Pulmonary artery endothelial cell (primary cell): ENCODE measurements at places on chromosomes 7 and 10. TPM values are rescaled to one million over a fixed set of nuclear protein-coding genes. Genes with fewer than 3 reads are reported as not detected.
A peak's percentile ranks its signal among the peaks of the same experiment; 100 is the strongest.

Gene ADCY1
- total RNA-seq, result 0.26 and 0.32 TPM in 2 replicates

Gene PPP2R2D
- total RNA-seq, result 37.2 and 41.0 TPM in 2 replicates

Gene ERLIN1
- total RNA-seq, result 61.8 and 84.4 TPM in 2 replicates

Gene BEND7
- 13.9 and 16.5 TPM in 2 replicates for total RNA-seq

Gene MBL2
- total RNA-seq, result not detected in 2 replicates

Gene EBF3
- total RNA-seq, result 0.07 and 0.14 TPM in 2 replicates

Gene HIPK2
- 10.6 and 14.3 TPM in 2 replicates for total RNA-seq

Gene VENTX
- not detected in 2 replicates for total RNA-seq

Gene SORCS1
- total RNA-seq, result not detected in 2 replicates

DNA sequence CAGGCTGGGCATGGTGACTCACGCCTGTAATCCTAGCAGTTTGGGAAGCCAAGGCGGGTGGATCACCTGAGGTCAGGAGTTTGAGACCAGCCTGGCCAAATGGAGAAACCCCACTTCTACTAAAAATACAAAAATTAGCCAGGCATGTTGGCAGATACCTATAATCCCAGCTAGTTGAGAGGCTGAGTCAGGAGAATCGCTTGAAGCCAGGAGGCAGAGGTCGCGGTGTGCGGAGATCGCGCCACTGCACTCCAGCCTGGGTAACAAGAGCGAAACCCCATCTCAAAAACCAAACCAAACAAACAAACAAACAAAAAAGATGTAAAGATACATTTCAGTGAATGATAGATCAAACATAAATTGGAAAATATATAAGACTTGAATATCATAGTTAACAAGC lies 105.9 kb downstream of the PLPP4 start:
- DNase-seq, result no peak

DNA sequence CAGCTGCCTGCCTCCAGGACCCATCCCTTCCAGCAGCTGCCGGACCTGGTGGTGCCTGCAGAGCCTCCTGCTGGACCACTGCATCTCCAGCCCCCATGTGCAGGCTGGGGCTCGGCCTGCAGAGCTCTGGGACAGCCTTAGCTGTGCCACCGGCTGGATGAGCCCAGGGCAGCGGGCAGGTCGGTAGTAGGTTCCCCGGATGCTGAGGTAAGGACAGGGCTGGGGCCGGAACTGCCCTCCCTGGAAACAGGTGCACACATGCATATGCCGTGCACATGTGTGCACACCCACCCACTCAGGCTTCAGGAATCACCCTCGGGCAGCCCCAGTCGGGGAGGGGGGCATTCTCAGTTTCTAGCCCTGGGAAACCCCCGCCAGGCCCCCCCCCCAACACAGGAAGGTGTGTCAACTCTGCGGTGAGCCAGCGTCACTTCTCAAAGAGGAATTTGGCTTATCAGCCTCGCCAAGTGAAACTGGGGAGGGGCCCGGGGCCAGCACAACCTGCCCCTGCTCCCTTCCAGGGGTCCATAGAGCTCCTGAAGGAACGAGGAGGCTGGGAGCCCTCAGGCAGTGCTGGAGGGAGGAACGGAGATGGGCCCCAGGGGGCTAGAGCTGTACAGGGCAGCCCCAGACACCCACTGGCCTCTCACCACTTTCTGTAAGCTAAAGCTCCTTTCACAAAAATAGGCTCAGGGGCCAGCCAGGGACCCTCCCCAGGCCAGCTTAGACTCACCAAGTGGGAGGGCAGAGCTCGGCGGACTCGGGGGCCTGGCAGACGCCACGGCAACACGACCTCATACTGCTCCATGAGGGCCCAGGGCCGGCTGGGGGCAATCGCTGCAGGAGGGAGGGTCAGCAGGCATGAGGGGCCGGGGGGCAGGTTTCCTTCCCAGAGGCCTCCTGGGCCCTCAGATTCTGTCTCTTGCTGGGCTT lies 1.7 kb downstream of the ADAM8 start:
- no peak for DNase-seq

DNA sequence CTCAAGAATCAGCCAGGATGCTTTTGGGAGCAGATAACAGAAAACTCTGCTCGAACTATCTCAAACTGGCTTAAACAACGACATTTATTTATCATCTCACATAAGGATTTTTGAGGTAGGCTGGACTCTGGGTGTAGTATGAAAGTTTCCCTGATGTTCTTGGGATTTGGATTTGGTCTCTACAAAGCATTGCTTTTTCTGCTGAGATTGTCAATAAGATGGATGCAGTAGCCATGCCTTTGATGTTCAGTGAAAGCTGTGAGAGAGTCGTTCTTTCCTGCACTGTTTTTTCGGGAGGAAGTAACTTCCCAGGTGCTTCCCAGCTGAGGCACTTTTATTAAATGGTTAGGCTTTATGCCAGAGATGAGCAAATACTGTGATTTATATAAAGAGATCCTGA lies 181.1 kb downstream of the PRKG1 start:
- no peak for DNase-seq

- DNase-seq, result peak; percentile 98
Measured at GRCh38 chr10:63707254-63707910, 186.2 kb downstream of the REEP3 start.

- no peak for DNase-seq
Measured at GRCh38 chr7:75054744-75055143, 18.9 kb downstream of the RCC1L start.

DNA sequence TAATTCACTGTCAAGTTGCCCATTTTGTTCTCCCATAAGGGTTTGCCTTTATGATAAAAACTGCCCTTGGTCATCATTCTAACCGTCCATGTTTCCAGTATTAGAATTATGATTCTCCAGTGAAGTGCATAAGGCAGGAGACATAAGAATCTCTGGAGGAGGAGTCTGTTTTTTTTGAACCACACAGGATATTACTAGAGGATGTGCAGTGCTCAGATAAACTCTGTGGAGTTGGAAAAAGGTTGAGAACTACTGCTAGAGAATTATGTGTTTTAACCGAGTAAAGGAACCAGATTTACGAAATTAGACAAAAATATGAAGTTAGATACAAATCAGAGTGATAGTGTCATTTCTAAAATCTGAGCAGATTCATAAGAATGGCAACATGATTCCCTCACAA lies 40.5 kb downstream of the MDFIC start:
- DNase-seq, result no peak

DNA sequence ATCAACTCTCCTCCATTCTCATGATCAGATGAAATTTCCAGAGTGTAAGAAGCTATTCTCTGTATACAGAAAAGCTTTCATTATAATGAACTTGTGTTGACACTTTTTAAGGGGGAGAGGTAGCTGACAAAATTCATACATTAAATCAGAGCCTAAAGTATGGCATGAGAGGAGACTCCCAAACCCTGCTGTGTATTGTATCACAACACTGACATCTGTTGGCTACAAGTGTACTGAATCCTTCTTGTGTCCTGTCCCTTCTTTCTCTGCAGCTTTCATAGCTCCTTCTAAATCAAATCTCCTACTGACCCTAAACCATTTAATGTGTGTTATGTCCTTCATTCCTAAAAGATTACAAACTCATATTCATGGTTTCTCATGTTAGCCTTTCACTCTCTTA lies 70.9 kb downstream of the GCC1 start:
- DNase-seq, result no peak

GRCh38 chr10:75018251-75018650 lies 93.2 kb upstream of the SAMD8 start:
- DNase-seq, result no peak

DNA sequence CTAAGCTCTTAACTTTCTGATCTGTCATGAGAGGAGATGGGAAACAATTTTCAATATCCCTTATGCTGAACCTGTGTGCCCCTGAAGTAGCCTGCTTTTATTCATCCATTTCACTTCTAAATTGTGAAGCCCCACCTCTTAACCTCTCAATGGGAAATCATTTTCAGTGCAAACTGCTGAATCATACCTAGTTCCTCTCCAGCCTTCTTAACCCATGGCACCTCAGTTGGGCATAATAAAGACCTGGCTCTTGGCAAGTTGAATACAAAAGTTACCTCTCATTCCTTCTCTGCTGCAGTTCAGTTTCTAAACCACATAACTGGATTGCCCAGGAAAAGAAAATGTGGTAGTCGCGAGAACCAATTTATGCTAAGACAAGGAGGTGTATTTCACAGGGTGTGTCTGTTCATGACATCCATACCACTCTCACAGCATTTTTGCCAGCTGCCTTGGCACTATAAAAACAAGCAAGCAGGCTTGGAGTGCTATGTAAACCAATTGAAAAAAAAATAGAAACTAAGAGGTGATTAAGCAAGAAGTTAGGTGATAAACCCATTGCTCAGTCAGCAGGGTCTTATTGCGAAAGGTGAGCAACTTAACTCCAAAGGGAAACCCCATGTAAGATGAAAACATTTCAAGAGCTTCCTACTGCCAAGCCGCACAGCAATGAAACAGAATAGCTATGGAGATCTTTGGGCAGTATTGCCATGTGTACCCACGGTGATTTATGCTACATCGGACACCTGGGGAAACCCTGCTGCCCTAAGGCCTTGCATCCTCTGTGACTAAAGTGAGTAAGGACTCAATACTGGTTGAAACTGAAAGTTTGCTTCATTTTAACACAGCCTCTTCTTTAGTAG lies 57.0 kb upstream of the DKK1 start:
- no peak for DNase-seq

- no peak for DNase-seq
Measured at GRCh38 chr7:120583899-120584586, 273.9 kb downstream of the TSPAN12 start.
